ENCODE measurements at places on chromosomes 12 and 14.

- no peak for DNase-seq
Measured at GRCh38 chr12:115840159-115840558, 437.3 kb downstream of the MED13L start.

DNA sequence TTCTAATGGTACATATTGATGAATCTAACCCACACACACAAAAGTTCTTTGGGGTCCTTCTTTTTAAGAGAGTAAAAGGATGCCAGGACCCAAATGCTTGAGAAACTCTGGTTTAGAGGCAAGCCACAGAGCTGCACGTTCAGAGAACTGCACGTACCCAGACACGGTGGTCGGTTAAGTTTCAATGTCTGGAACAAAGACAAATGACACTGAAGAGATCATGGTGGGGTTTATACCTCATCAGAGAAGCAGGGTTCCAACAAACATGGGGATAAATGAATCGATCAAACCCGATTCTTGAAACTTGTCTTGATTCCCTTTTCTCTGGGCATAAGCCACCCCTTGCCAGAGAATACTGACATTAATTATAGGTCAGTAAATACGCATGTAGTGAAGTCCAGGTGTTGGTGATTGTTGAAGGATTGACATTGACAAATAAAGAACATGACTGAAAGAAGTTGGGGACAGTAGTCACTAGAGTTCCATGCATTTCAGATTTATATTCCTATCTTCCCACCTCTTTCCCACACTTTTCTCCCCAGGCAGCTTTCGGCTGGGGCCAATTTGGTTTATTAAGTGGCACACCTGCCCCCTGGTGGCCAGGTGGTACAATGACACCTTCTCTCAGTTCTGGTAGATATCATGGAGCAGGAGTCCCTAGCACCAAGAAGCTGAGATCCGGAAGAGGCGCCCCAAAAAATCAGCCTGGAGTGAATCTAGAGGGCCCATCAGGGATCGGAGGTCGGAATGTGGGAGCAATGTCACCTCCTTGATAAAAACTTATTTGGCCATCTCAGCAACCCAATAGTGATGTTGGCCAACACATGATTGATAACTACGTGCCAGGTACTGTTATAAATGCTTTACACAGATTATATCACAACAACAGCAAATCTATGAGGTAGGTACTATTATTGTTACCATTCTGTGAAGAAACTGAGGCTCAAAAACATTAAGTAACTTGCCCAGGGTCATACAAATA, 17.8 kb upstream of the HDAC7 start:
- peak; percentile 81 for DNase-seq

GRCh38 chr12:113069149-113069548, 12.6 kb downstream of the DTX1 start:
- no peak for DNase-seq

- DNase-seq, result no peak
Measured at GRCh38 chr14:33652566-33653307, 298.1 kb downstream of the EGLN3 start.

- peak; percentile 24 for DNase-seq
Measured at GRCh38 chr14:67510121-67510520, 21.6 kb upstream of the TMEM229B start.

GRCh38 chr12:55933169-55933798, 2.3 kb downstream of the DGKA start:
- no peak for DNase-seq

DNA sequence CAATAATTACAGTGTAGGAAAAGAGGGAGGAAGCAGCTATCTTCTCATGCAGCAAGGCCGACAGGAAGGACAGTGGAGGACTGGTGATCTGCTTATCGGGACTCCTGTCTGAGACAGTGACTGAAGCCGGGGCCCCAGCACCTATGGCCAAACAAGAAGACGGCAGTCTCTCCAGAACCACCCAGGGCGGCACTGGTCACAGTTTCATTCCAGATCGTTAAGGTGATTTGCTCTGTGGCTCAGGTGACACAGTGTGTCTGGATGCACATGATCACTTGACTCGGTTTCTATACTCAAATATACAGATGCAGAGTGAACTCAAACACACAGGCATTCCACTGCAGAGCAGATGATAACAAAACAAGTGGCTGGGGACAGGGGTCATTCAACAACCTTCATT, 52.1 kb upstream of the CORO1C start:
- DNase-seq, result no peak

GRCh38 chr14:50677527-50678063, 9.5 kb upstream of the SAV1 start:
- peak; percentile 76 for DNase-seq
